ENCODE measurements at places on chromosomes 6 and 20.

GRCh38 chr6:20509212-20509611 is 25.0 kb upstream of the CDKAL1 start:
- DNase-seq, result no peak

DNA sequence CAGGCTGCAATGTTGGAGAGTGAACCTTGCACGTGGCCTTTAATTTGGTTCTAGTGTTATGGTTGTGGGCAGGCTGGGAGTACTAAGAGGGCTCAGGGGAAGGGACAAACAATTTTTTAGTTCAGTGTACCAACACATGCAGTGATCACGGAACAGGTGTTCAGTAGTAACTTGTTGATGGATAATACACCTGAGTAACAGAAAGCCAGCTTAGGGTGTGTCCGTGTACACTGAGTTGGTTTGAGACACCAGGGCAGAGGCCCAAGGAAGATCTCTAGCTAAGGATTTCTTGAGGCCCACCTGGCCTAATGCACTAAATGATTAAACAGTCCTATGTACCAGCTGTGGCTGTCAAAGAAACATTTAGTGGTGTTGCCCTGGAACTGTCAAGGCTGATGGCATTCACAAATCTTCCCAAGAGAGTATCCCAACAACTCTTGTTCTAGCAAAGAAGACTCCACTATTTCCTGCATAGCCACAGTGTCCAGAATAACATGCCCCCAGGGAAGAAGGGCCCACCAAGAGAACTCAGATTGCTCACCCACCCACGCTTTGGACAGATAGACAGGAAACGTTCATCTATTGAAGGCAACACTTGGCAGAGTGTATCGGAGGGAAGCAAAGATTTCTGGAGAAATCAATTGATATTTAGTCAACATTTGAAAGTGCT is 60.0 kb downstream of the CD83 start:
- no peak for DNase-seq

GRCh38 chr20:24998631-24999445 is 6.3 kb upstream of the APMAP start:
- no peak for DNase-seq

- no peak for DNase-seq
These were observed 204.4 kb downstream of the BTBD9 start for GRCh38 chr6:38435330-38435729.

GRCh38 chr20:12256806-12257205 is 339.1 kb downstream of the BTBD3 start:
- no peak for DNase-seq

GRCh38 chr20:16081421-16081820 is 491.8 kb downstream of the KIF16B start:
- no peak for DNase-seq

GRCh38 chr6:13454286-13455221 is 32.8 kb downstream of the GFOD1 start:
- DNase-seq, result peak; percentile 35

DNA sequence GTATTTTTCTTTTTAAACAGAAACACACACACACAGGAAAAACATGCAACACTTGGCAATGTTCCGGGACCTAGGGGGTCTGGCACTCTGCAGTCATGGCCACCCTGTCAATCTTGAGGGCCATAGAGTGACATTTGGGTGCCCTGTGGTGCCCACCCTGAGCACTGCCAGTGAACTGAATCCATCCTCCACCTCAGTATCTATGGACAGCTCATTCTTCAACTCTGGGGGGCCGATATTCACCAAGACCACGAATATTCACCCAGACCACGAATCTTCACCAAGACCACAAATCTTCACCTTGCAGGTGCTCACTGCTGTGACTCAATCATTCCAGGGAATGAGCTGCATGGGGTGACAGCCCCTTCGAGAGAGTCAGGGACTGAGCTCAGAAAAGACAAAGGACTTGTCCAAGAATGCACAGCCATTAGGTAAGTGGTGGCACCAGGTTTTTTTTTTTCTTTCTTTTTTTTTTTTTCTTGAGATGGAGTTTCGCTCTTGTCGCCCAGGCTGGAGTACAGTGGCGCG is 19.1 kb downstream of the SNAI1 start:
- no peak for DNase-seq

- peak; percentile 4 for DNase-seq
These were observed 16.1 kb downstream of the ZSCAN12 start for GRCh38 chr6:28383235-28384142.

- DNase-seq, result no peak
These were observed 25.3 kb upstream of the CCDC167 start for GRCh38 chr6:37524970-37525318.

GRCh38 chr6:126042001-126042419 is 55.7 kb downstream of the TRMT11 start:
- no peak for DNase-seq

- DNase-seq, result no peak
These were observed 195.6 kb downstream of the HDGFL1 start for GRCh38 chr6:22765015-22765414.

DNA sequence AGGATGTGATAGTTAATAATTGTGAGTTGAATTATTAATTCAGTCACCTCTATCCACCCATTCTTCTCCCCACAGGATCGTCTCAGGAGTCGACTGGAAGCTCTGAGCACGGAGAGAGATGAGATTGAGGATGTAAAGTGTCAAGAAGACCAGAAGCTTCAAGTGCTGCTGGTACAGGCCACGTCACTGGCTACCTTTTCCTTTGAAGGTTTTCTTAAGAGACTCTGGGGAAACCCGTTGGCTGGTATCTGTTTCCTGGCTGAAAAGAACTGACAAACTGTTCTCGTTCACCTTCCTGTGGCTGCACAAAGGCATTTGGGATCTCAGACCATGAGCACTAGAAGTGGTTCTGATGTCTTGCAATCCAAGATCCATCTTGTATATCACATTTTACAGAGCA is 3.8 kb downstream of the TRIM15 start:
- no peak for DNase-seq

GRCh38 chr6:16400248-16400760 is 161.9 kb downstream of the GMPR start:
- DNase-seq, result no peak

GRCh38 chr6:41651962-41652657 is 13.8 kb downstream of the MDFI start:
- no peak for DNase-seq

GRCh38 chr6:109318328-109318876 is 63.9 kb downstream of the CD164 start:
- DNase-seq, result no peak

DNA sequence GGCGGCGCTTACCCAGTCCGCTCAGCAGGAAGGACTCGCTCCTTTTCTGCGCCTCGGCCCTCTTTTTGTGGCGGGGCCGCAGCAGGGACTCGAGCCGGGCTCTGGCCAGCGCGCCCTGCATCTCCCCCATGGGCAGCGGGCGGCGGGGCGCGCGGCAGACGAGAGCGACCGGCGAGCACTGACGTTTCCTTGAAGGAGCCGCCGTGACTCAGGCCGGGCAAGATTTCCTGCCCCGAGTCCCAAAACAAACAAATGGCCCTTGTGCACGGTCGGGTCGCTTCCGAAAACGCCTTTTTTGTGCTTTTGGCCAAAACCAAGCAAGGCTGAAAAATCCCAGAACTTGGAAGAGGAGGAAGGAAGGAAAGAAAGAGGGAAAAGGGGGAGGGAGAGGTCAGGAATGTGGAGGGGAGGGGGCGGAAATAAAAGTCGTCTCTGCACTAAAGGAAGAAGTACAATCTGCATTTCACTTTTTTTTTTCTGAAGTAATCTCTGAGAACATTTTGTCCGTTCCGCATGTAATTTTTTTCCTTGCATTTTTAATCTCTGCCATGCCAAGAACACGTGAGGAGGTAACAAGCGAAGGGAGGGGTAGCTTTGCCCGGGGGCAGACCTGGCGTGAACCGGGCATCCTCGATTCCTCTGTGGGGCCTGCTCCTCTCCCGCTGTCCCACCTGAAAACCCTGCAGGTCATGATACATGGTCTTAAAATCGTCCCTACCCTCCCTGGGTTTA is 123.3 kb upstream of the SLC2A12 start:
- peak; percentile 57 for DNase-seq

DNA sequence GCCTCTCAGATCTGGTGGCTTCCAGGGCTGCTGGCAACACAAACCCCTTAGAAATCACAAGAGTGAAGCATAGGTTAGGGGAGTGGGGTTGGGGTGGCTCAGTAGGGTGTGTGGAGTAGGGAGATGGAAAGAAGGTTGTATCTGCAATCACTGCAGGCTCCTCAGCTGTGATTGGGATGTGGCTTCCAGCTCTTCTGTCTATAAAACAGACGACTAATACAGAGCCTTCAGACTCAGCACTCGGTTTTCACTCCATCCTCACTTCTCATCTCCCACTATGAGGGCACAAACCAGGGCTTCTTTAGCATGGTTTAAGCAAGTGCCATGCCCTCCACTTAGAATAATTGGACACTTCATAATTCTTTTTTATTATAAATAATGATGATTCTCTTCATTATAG is 46.4 kb upstream of the CAP2 start:
- DNase-seq, result no peak

- DNase-seq, result no peak
These were observed 19.7 kb downstream of the PCK1 start for GRCh38 chr20:57580478-57581201.

GRCh38 chr6:46850792-46851191 is 57.6 kb downstream of the MEP1A start:
- DNase-seq, result no peak

DNA sequence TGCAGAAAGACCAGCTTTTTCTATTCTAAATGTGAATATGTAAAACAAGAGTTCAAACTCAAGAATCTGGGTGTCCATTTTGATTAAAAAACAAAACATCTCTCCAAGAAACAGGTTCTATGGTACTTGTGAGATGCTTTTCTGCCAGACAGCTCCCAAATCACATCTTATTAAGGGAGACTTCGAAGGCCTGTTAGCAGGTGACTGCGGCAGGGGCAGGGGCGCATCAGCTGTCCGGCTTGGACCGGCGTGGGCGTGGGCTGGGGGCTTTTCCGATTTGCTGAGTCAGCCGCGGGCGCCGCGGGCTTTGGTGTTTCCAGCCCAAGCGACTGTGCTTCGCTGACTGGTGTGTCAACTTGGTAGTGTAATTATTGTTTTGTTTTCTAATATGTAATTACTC is 32.6 kb downstream of the TFAP2A start:
- no peak for DNase-seq

GRCh38 chr6:71393981-71394432 is 105.4 kb downstream of the OGFRL1 start:
- DNase-seq, result no peak

- DNase-seq, result no peak
These were observed 7.0 kb downstream of the SNX5 start for GRCh38 chr20:17961587-17961940.

- DNase-seq, result no peak
These were observed 8.9 kb downstream of the REV3L start for GRCh38 chr6:111474106-111474505.

DNA sequence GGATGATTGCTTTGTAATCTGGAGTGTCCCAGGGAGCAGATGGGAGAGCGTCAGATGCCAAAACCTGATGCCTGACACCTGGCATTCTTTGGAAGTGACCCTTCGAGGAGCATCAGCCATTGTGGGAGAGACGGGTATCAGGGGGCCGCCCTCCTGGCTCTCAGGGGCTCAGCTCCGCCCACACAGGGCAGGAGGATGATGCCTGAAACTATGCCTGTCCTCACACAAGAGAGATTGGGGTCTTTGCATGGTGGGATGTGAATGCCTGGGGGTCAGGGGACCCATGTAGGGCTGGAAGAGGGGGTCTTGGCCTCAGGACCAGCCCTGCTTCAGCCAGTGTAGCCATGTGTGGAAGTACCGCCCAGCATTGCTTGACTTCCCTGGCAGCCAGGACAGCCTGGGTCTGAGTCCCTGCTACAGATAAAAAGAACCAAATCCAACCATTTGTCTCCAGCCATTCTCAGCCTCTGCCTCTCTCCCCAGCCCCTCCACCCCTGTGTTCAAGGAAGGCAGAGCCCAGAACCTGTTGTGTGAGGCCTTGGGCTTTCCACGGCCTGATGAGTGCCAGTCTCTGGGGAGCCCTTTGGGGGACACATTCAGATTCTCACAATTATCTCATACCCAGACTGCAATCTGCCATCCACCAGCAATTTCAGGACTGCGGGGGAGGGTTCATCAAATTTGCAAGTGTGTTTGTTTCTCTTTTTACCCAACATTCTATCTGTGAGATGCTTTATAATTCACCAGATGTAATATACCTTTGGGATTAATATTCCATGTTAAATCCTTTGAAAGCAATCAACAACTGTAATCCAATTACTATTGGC is 371.2 kb downstream of the PREX1 start:
- no peak for DNase-seq

- no peak for DNase-seq
These were observed 39.6 kb upstream of the PRELID3B start for GRCh38 chr20:59082077-59082740.

GRCh38 chr20:37980383-37980782 is 52.9 kb downstream of the TTI1 start:
- no peak for DNase-seq

DNA sequence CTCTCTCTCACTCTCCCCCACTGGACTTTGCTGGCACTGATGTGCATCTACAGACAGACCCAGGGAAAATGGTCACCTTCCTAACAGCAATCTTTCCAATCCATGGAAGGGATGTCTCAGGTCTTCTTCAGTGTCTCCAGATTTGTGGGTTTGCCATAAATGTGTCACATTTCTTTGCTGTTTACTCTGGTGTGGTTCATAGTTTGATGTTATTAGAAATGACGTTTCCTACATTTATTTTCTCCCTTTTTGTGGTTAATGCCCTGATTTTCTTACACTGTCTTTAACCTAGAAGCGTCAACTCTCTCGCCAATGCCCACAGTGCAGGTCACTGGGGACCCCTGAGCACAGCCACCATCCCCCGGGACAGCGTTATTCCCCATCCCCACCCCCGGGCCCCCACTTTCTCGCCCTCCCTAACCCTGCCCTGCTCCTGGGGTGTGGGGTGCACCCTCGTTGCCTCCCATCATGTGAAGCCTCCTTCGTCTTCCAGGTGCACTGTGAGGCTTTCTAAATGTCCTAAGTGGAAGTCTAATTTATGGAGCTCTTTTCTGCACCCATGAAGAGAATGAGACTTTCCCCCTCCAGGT is 86.5 kb downstream of the YTHDF1 start:
- no peak for DNase-seq

DNA sequence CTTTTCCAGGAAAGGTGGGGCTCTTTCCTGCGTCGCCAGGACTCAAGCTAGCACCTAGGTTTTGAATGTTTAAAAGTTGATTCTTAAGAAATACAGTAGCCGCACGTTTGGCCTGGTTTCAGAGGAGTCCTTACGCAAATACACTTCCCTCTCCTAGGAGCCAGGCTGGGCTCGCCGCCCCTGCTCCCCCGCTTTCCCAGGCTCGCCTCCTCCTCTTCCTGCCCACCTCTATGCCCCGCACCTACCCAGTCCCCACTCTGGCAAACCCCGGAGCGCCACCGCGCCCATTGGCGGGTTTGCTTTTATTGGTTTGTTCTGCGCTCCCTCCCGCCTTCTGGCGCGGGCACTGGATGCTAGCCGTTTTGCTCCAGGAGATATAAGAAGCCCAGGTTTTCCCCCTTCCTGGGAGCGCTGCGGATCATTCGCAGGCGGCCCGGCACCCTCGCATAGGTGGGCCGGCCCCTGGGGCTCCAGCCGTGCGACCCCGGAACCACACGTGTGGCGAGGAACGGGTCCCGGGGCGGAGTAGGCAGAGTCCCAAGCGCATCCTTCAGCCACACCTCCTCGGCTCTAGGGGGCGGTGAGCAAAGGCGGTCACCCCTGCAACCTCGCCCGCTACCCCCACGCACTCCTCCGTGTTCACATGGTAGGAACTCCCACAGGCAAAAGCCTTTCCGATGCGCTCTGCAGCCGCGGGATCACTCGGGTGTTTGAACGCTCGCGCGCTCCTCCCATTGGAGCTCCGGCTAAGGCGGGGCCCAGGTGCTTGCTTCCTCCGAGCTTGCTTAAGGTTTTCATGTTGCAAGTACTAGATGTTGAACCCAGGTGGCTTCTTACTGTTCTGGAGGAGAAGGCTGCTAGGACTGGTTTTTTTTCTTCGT is 119.0 kb downstream of the RTN4IP1 start:
- peak; percentile 30 for DNase-seq
